ENCODE measurements at places on chromosomes 6 and 20. TPM values are rescaled to one million over a fixed set of nuclear protein-coding genes. Genes with fewer than 3 reads are reported as not detected.

- DNase-seq = no peak
These were observed 169.5 kb downstream of the PAX1 start for GRCh38 chr20:21874921-21875320.

- DNase-seq = no peak
These were observed 16.7 kb upstream of the DEF6 start for GRCh38 chr6:35280903-35281302.

- no peak for DNase-seq
These were observed 176.0 kb downstream of the MRPL14 start for GRCh38 chr6:43951063-43951755.

DNA sequence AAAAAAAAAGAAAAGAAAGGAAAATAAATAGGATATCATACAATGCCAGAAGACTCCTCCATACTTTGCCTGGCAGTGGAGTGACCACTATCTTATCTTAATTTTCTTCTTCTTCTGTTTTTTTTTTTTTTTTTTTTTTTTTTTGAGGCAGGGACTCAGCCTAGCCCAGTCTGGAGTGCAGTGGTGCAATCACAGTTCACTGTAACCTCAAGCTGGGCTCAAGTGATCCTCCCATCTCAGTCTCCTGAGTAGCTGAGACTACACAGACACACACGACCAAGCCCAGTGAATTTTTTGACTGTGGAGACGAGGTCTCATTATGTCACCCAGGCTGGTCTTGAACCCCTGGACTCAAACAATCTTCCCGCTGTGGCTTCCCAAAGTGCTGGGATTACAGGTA is 17.1 kb upstream of the MMP9 start:
- DNase-seq = no peak

DNA sequence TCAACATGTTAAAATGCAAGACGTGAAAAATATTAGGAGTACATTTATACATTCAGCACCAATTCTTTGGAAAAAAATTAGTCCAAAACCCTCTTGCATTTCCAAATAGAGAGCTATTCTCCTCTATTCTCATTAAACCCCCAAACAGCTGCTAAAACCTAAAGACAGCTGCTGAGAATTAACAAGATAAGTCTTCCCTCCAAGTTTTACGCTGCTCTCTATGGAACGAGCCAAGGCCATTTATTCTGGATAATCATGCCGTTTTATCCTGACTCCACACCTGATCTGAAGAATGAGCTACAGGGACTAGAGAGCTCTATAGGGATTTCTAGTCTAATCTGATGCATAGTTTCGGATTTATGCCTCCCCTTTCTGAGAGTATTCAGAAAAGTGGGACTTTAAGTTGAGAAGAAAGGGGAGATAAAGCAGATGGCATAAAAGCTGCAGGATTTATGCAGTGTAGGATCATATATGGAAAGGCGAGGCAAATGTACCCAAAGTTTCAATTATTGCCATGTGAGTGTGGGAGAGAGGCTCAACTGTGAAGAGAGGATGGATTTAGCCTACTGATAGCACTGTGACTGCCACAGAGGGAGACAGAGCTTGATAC is 64.7 kb upstream of the HS3ST5 start:
- DNase-seq = no peak

DNA sequence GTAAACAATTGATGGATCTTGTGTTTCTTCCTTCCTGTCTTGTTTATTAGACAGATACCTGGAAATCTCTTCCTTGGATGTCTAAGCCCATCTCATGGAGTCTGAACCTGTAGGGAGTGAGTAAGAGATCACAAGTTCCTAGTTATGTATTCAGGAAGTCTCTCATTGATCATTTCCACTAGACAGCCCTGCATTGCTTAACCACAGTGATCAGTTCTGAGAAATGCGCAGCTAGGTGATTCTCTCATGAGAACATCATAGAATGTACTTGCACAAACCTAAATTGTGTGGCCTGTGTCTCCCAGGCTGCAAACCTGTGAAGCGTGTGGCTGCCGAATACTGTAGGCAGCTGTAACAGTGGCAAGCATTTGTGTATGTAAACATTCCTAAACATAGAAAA is 39.1 kb downstream of the FAM120B start:
- DNase-seq = peak; percentile 11

GRCh38 chr6:31498748-31499147 is 803 bp downstream of the MICB start:
- no peak for DNase-seq

GRCh38 chr6:145962581-145962980 is 1.6 kb downstream of the SHPRH start:
- DNase-seq = no peak

GRCh38 chr20:10474606-10475184 is 39.6 kb downstream of the SLX4IP start:
- DNase-seq = no peak

DNA sequence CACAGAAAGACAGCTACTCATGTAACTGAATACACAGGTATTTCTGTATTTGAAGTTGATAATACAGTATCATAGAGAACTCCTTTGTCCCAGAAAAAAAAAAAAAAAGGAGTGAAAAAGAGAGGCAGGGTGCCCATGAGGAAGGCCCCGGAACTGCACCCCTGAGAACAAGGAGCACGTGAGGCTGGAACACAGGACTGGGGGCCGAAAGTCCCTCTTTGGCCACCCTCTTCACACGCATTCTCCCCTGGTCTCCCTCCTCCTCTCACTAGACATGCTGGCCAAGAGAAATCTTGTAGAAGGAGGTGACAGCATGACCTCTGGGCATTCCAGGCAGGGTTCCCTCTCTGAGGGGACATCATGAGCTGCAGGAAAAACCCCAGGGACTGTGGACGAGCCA is 62.7 kb upstream of the TRAF3IP2 start:
- DNase-seq = no peak

DNA sequence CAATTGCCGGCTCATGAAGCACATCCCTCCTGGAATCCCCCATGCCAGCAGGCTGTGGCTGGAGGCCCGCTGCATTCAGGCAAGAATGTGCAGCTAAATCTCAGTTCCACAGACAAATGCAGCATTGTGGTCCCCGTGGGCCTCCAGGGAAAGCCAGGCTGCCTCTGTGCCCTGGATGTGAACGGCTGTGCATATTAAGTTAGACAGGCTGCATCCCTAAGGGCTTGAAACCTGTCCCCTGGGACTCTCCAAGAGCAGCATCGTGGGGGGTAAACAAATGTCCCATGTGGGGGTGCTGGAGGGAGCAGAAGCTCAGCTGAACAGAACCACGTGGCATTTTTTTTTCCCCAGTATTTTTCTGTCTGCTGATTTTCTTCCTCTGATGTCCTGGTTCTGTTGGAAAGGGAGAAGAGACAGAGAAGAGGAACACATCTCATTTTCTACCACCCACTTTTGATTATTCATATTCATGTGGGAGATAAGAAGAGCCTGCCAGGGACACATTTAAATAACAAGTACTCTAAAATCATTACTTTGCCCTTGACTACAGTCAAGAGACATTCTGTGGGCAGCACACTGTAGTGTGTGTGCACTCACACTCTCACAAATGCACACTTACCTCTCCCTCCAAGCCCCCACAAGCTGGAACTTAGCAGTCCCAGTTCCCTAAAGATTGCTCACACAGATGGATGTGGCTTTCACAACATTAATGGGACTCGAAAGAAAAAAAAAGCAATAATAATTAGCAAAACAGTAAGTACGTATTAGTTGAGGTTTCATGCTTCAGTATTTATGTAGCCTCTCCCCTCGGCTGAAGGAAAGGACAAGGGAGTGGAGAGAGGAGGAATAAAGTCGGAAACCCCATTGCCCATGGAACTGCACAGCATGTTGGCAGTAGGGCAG is 16.9 kb downstream of the GFOD1 start:
- DNase-seq = no peak

The MCHR2 gene
- total RNA-seq = not detected

The RBM24 gene
- 0.49 TPM for total RNA-seq

The ACOT13 gene
- 37.2 TPM for total RNA-seq

The TBXT gene
- total RNA-seq = not detected

The C20orf204 gene
- 0.91 TPM for total RNA-seq

The TGM2 gene
- total RNA-seq = 252 TPM

The MATN4 gene
- not detected for total RNA-seq

The ADAM33 gene
- 0.33 TPM for total RNA-seq

The OPN5 gene
- not detected for total RNA-seq
